ENCODE measurements at places on chromosomes 3 and 15.

DNA sequence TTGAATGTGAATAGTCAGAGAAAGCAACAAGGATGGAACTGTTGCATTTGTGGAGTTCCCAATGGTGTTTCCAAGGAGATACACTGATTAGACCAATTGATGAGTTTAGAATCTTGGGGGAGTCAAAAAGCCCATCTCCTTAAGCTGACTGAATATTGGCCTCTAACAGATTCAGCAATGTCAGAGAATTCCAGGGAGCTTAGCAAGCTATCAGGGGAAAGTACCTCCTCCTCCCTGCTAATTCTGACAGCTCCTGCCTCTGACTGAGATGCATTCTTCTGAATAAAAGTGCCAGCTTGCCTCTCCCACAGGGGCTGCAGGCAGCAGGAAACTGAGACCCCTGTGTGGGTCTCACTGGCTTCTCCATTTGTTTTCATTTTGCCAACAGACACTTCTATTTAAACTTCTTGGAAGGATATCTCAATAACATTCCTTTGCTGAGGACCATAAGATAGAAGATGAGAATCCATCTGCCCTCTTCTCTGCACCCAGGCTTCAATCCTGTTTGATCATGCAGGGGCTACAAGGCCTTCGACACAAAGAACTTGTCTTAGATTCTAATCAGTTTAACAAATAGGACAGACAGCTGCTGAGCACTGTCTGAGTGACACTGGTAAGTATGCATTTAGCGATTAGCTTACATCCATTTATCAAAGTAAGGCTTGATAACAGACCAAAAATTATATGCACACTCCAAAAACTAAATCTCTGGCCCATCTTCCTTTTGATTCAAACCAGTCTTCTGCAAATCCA is 1080.8 kb downstream of the TUSC7 start:
- DNase-seq = no peak

DNA sequence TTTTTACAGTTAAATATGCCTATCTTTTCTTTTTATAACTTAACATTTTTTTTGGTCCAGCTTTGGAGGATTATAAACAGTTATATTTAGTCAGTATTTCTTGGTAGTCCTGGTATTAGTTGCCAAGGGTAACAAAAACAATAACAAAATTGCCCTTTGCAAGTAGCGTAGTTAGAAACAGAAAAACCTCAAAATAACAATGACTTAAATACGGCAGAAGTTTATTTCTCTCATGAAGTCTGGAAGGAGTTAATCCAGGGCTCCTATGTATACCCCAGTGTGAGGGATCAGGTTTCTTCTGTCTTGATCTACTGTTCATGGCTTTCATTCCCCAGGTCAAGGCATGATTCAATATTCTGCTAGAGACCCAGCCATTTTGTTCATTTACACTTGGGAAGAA is 14.1 kb upstream of the MYH15 start:
- DNase-seq = no peak

DNA sequence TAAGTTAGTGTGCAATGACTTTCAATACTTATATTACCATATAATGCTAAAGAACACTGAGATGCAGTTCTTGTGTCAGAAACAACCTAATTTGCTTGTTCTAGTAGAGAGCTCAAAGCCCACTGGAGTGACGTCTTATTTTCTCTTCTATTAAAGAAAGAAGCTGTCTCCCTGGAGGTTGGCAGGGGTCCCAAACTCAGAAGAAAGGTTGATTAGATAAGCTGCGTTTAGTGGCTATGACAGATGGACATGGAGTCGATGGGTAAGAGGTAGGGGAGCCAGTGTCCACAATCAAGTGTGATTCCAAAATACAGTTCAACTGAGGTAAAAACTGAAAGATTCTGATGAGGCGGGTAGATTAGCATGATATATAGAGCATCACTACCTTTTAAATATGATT is 363.6 kb downstream of the NLGN1 start:
- no peak for DNase-seq

GRCh38 chr15:82228750-82229149 is 33.8 kb downstream of the EFL1 start:
- DNase-seq = no peak

DNA sequence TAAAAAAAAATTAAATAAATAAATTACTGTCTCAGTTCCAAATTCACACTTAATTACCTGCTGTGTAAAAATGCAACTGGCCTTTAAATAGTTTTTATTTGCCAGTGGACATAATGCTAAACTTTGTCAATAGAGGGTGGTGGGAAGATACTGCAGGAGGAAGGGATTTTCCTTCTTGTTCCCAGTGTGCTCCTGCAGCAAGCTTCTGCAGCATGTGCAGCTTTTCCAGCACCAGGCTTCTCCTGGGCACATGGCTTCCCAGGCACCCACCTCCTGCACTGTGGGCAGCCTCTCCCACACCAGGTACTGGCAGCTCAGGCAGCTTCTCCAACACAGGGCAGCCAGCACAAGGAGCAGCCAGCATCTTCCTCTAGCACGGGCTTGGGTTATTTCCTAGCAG is 29.6 kb upstream of the BBX start:
- DNase-seq = no peak

GRCh38 chr3:76923485-76923884 is 116.4 kb upstream of the ROBO2 start:
- no peak for DNase-seq

GRCh38 chr3:19744047-19744446 is 190.0 kb downstream of the EFHB start:
- no peak for DNase-seq

- DNase-seq = no peak
Measured at GRCh38 chr3:177749836-177750235, 552.6 kb upstream of the TBL1XR1 start.

- DNase-seq = no peak
Measured at GRCh38 chr3:61460636-61461035, 100.7 kb upstream of the PTPRG start.

DNA sequence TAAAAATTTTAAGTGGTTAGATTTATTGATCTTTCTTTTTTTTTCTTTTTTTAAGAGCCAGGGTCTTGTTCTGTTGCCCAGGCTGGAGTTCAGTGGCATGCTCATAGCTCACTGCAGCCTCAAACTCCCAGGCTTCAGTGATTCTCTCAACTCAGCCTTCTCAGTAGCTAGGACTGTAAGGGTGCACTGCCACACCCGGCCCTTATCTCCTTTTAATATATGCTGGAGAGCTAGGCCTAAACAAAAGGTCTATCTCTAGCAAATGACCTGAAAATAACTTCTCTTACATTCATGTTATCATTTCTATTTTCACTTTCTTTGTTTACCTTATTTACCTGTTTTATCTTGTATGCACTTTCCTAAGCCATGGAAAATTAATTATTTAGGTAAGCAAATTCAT is 35.2 kb upstream of the MELTF start:
- DNase-seq = no peak

GRCh38 chr15:60648928-60649679 is 170.2 kb upstream of the ICE2 start:
- no peak for DNase-seq

- DNase-seq = no peak
Measured at GRCh38 chr3:26931896-26932295, 309.3 kb downstream of the LRRC3B start.

GRCh38 chr3:133949438-133949837 is 53.8 kb upstream of the RAB6B start:
- no peak for DNase-seq

DNA sequence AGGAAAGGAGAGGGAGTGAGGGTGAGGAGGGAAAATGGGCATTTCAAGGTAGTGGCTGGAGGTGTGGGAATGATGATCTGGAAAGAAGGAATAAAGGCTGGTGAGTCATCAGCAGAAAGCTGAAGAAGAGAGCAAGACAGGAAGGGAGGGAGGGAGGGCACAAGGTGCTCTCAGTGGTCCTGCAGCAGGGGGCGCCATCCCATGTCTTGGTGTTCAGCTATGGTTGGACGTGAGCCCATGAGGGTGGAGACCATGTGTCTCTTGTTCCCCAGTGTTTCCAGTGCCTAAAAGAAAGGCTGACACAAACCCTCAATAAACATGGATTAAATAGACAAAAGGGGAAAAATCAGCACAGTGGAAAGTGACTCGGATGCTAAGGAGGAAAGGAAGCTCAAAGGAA is 228.5 kb downstream of the NTRK3 start:
- DNase-seq = no peak

- no peak for DNase-seq
Measured at GRCh38 chr3:83514130-83514914, 1444.5 kb upstream of the CADM2 start.

DNA sequence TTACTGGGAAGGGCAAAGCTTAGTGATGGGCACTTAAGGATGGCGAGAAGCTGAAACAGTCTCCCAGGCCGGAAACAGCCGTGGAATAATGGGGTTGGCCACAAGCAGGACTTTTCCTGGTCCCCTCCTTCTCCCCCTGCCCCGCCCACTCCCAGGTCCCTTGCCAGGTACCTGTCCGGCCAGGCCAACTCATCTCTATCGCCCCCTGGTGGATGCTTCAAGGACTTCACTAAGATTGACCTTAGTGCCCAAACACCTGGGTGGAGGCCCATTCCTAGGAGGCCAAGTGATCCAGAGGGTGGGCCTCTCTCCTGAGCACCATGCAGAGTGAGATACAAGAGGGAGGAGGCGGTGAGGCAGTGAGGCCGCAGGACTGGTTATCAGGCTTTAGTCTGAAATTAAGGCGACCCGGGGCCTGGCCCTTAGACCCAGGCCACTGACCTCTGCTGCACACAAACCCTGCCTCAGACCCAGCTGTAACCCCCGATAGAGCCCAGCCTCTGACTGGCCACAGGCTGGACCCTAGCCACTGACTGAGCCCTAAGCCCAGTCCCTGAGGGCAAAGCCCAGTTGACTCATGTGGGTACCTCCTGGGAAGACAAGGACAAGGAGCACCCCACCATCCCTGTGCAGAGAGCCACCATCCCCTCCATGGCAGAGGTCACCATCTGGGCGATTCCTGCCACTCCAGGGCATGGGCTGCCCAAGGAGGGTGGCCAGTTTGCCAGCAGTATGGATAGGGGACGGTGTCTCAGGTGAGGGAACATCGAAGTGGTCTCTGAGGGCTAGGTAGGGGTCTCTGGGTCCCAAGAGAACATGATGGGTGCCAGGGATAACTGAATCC is 37.6 kb downstream of the VIPR1 start:
- peak; percentile 70 for DNase-seq

GRCh38 chr15:90560229-90560776 is 30.6 kb downstream of the CRTC3 start:
- DNase-seq = no peak

GRCh38 chr3:108328821-108329486 is 32.6 kb downstream of the HHLA2 start:
- DNase-seq = no peak

DNA sequence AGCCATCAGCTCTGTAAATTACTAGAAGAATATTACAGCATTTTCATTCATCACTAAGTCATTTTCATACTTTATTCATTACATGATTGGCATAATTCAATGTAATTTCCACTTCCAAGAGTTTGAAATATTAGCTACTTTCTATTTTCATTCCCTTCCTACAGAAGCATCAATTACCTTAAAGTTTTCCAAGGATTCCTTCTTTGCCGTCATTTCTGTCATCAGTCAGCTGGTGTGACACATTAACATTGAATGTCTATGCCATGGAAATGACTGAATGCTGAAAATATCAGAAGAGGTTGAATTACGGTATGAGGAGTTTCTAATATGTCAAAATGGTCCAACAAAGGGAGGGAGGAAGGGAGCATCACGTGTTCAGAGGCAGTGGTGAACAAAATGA is 718.2 kb upstream of the GRM7 start:
- DNase-seq = no peak

- no peak for DNase-seq
Measured at GRCh38 chr15:84856731-84857417, 27.6 kb upstream of the SLC28A1 start.

- DNase-seq = no peak
Measured at GRCh38 chr3:45455040-45455439, 66.7 kb downstream of the LARS2 start.

DNA sequence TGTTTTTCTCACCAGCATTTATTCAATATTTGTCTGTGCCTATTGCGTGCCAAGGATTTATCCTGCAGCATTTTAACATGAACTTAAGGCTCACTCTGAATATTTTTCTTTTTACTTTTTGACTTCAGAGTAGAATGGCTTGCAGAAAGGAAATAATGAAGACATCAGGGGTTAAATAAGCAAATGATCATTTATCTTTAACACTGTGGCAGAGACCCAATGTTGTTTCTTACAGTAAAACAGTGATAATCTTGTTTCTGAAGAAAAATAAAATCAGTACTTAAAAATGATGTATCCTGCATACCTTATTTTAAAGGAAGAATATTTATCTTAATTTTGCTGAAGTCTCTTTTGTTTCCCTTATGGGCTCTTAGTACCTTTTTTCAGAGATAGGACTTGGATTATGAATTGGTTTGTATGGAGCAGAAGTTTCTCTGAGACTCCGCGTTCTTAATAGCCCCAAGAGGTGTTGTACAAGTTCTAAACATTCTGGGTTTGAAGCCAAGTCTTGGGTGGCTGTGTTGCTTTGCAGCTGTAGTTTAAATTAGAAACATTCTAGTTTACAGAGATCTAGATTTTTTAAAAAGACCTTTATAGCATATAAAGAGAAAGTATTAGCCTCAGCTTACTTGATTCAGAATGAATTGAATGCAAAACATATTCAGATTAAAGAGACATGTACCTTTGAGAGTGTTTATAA is 40.5 kb downstream of the COL6A6 start:
- DNase-seq = no peak

DNA sequence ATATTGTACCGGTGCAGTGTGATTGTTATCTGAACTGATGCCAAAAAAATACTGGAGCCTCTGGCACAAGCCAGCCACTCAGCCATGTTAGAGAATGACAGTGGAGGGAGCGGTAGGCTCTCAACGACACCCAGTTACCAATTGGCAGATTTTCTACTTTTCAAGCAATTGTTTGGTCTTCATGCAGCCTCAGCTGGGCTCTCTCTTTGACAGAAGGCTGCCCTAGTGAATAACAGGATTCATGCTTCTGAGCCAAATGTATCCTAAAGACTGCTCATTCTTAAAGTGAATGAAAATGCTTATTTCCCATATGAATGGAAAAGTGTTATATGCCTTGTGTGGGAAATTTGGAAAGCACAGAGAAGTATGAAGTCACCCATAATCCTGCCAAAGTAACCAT is 261.2 kb upstream of the TRIM42 start:
- no peak for DNase-seq

DNA sequence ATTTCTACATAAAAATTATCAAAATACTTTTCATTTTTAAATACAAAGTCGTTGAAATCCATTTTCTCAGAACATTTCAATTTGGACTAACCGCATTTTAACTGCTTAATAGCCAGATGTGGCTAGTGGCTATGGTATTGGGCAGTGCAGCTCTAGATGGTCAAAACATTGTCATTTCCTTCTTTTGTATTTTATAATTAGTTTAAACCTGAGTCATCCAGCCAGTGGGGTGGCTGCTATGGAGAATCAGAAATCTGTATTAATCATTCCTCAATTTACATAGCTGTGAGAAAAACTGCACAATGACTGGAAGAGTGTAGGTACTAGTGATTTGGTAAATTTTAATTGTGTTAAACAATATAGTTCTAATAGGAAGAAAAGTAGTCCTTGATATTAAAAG is 245.3 kb downstream of the PDZRN3 start:
- no peak for DNase-seq

DNA sequence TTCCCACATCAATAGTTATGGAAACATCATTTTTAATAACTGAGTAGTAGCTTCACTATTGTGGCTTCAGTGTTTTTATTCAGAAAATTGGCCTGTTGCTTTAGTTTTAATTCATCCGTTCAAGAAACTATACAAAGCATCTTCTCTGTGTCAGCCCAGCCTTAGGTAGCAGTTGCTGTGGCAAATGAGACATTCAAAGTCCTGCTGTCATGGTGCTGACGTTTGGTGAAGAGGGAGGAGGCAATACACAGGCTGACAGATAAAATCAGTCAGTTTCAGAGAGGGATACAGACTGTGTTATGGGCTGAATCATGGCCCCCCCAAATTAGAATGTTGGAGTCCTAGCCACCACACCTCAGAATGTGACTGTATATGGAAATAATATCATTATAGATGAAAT is 56.5 kb downstream of the SLC7A14 start:
- no peak for DNase-seq
